ENCODE measurements at places on chromosomes 16 and 17. TPM values are rescaled to one million over a fixed set of nuclear protein-coding genes. Genes with fewer than 3 reads are reported as not detected.

TNS4 gene
- 546 TPM for total RNA-seq

DNA sequence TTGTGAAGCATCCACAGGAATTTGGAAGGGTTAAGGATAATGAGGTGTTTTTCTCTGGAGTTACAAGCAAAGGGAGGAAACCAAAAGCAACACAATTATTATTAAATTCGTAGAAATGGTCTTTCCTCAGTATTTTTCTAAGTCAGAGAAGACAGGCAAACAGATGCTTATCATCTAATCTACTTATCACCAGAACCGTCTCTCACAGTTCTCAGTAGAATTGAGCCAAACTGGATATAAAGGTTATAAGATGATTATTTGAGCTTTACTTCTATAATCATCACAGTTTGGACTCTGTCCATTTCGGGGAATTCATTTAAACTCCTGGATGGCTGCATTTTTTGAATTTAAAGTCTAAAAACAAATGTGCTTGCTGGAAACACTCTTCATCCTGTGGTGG, 245.0 kb downstream of the KCNJ2 start:
- DNase-seq: no peak

- DNase-seq: no peak
These were observed 197.1 kb downstream of the HS3ST4 start for GRCh38 chr16:25888868-25889267.

TVP23A gene
- total RNA-seq: not detected

EVPL gene
- 285 TPM for total RNA-seq

DBF4B gene
- total RNA-seq: 2.6 TPM

GRCh38 chr16:30660424-30661261, 2.4 kb downstream of the FBRS start:
- no peak for DNase-seq

DNA sequence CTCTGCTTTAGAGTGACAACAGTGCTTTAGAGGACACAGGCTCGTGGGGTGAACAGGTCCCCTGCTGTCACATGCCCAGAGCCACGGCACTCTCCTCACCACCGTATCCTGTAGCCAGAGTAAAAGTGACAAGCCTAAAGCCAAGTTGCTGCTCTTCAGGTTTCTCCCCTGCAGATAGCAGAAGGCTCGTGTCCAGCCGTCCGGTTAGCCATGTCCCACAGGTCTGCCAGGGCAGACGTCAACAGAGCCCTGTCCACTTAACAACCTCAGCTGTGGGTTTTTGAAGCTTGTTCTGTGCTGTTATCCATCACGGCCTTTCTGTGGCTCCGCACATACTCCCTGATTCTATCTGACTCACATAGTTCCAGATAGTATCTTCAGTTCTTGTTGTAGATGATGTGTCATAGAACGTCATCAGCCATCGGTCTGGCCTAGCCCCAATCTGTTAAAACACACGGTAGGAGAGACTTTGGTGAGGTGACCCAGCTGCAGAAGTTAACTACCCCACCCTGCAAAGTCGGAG, 100.7 kb downstream of the SOCS1 start:
- no peak for DNase-seq

GRCh38 chr17:73883175-73883574, 238.9 kb upstream of the SDK2 start:
- no peak for DNase-seq

DNA sequence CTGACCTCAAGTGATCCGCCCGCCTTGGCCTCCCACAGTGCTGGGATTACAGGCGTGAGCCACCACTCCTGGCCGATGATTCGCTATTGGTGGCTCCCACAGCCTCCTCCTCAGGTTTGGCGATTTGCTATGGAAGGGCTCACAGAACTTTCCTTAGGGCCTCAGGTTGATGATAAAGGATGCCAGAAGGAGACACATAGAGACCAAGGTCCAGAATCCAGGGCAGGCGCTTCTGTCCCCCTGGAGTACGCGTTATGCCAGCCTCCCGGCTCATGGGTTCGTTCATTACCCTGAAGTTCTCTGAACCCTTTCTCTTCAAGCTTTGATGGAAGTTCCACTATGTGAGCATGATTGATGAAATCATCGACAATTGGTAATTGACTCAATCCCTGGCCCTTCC, 19.9 kb downstream of the LGALS3BP start:
- no peak for DNase-seq

DNA sequence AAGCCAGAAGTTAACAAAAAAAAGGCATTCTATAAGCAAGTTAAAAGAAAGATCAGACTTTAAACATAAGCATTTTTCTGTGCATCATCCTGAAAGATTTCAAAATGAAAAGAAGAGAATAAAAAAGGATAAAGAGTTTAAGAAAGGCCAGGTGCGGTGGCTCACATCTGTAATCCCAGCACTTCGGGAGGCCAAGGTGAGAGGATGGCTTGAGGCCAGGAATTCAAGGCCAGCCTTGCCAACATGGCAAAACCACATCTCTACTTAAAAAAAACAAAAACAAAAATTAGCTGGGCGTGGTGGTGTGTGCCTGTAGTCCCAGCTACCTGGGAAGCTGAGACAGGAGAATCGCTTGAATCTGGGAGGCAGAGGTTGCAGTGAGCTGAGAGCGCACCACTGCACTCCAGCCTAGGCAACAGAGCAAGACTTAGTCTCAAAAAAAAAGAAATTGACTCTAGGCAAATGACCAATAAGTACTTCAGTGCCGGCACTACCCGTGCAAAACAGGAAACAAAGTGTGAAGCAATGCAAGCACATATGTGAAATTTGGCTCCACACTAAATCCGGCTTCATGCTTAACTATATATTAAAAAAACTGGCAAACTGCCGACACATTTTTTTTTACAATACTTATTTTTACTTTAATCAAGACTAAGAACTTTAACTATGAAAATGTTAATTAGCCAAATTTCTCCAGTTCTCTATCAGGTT, 83.2 kb upstream of the C17orf78 start:
- no peak for DNase-seq

SLX1A gene
- 22.1 TPM for total RNA-seq

All from lower leg skin (tissue), 4 donors.